ENCODE measurements at places on chromosomes 6 and 20.

DNA sequence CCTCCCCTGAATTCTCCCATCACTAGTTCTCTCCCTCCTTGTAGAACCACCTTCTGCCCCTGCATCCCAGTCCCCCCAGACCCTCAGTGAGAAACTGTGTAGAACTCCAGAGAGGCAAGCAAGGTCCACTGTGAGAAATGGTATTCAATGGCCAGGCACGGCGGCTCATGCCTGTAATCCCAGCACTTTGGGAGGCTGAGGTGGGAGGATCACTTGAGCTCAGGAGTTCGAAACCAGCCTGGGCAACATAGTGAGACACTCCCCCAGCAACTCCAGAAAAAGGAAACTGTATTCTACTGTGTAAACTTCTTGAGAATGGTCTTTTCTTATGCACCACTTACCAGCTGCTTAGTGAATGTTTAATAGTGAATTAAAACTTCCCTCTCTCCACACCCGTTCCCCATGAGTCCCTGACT, 8.2 kb upstream of the CD83 start:
- DNase-seq, result no peak

GRCh38 chr6:34917626-34918285, 28.7 kb downstream of the ANKS1A start:
- no peak for DNase-seq

- no peak for DNase-seq
These were observed 16.2 kb upstream of the BCAS1 start for GRCh38 chr20:54086507-54087039.

GRCh38 chr20:25573288-25574251, 11.8 kb downstream of the NINL start:
- no peak for DNase-seq

DNA sequence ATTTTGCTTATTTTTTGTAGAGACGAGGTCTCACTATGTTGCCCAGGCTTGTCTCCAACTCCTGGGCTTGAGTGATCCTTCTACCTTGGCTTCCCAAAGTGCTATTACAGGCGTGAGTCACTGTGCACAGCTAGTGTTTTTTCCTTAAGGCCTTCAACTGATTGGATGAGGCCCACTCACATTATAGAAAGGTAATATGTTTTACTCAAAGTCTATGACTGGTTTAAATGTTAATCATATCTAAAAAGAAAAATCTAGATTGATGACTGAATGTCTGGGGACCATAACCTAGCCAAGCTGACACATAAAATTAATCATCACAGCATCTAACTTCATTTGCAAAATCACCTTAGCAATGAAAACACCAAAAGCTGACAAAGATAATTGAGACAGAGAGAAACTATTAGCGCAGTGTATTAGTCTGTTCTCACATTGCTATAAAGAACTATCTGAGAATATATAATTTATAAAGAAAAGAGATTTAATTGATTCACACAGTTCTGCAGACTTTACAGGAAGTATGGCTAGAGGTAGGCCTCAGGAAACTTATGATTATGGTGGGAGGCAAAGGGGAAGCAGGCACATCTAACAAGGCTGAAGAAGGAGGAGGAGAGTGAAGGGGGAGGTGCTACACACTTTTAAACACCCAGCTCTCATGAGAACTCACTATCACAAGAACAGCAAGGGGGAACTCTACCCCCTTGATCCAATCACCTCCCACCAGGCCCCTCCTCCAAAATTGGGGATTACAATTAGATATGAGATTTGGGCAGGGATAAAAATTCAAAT, 66.8 kb upstream of the ARHGAP18 start:
- DNase-seq, result no peak

- DNase-seq, result no peak
These were observed 19.3 kb upstream of the EFCAB8 start for GRCh38 chr20:32839227-32839981.

GRCh38 chr6:41021832-41022231, 17.2 kb downstream of the UNC5CL start:
- no peak for DNase-seq

DNA sequence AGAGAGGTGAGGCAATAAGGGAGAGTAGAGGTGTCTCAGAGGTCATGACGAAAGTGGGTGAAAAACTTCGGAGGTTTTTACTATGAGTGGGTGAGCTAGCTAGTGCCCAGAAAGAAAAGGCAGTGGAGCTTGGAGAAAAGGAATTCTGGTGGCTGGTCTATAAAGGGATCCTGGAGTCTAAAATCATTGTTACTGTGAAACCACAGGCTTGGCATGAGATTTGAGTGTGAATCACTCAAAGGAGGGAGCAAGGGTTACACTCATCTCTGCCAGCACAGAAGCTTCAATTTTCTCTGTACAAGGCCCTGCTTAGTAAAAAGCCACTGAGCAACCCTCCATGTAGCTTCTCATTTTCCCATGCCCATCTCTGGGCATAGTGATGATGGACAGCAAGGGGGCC, 47.5 kb downstream of the CD83 start:
- no peak for DNase-seq

DNA sequence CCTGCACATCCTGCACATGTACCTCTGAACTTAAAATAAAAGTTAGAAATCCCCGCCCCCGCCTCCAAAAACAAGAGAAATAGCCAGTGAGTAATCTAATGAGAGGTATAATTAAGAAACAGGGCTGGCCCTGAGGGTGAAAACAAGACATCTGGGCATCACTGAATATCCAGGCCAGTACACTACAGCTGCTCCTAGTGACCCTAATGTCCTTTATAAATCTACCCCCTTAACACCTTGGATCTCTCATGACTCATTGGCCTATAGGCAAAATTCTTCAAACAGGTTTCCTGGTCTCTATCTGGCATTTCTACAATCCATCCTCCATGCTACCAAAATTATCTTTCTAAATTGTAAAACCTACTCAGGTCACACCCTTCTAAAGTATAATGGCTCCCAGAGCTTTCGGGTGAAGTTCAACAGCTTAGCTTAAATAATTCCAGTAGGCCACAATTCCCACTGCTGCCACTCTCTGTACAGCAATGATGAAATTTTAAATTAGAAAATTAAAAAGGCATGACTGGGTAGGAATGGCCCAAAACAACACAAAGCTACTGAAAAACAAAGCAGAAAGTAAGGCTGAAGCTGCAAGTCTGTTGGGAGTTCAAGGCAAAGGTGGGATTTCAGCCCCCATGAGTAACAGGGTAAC, 260.9 kb downstream of the GMDS start:
- DNase-seq, result no peak

GRCh38 chr6:71157345-71157744, 131.3 kb upstream of the OGFRL1 start:
- no peak for DNase-seq

DNA sequence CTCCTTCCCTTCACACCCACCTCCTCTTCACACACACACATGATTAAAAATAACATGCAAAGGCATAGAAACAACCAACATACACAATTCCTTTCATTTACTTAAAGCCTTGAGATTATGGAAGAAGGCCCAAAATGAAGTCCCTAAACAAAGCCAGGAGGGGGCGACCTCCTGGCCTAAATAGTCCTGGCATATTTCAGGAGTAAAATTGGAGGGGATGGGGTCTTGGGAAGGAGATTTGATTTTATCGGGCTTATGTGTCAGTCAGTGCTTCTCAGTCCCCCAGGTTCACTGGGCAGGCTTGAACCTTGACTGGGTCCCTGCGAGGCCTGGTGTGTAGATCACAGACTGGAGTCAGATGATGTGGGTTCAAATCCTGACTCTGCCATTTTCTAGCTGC, 266.4 kb downstream of the SAMD5 start:
- no peak for DNase-seq

GRCh38 chr6:14108571-14109410, 8.8 kb upstream of the CD83 start:
- no peak for DNase-seq

DNA sequence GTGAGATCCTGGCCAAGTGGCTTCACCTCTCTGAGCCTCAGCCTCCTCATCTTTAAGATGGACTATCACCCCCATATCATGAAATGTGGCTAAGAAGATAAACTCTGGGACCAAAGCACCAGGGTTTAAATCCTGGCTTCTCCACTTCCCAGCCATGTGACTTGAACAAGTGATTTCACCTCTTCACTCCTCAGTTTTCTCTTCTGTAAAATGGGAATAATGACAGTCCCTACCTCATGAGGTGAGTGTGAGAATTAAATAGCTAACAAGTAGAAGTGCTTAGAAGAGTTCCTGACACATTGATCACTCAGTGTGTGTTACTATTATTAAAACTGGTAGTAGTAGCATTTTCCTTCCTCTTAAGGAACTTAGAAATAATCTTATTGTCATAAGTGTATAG, 516.9 kb upstream of the SULF2 start:
- DNase-seq, result no peak

- DNase-seq, result no peak
These were observed 288.7 kb downstream of the CD109 start for GRCh38 chr6:73984571-73985210.

DNA sequence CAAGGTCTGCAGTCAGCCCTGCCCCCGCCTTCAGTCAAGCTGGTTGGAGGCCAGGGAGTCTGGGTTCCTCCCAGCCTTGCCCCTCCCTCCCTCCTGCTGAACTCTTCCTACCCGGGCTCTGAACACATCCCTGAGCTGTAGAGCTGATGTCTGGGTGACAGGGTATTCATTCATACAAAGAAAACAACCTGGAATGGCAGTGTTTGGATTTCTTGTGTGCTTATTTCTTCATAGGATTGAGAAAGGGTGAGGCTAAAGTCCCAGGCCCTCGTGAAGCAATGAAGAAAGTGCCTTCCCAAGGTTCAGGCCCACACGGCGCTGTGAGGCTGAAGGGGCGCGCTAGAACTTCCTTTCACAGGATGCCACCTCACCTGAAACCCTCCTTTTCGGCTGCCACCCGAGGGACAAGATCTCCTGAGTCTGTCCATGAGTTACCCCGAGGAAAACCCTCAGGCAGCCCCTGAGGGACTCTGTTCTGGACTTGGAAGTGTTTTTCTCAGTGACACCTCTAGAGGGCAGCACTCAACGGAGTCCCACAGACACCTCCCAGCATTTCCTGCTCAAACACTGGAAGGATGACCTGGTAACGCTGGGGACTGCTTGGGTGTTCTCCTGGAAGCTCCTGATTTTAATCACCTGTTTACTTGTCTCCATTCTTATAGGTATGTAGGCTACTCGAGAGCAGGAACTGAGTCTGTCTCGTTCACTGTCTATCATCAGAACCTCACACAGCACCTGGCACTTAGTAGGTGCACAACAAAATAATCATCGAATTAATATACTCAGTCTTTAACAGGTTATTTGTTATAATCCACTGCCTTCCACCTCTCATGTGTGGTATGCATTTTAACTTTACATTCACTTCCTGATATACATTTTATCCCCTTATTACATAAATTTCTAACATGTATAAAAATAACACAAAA, 11.8 kb upstream of the GSTA1 start:
- peak; percentile 3 for DNase-seq

DNA sequence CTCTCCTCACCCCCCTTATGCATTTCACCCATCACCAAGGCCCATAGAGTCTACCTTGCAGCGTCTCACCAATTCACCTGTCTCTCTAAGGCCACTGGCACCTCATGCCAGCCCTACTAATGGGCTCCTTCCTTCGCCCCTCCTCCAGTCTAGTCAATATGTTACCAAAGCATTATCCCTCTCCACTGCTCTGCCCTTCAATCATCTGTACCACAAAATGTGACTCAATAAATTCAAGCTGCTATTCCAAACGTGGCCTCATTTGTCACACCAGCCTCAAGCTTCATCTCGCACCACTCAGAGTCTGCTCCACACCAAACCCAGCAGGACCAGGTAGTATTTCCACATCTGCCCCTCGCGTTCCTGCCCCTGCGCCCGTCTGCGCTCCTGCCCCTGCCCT, 21.8 kb upstream of the RPS6KA2 start:
- DNase-seq, result no peak

DNA sequence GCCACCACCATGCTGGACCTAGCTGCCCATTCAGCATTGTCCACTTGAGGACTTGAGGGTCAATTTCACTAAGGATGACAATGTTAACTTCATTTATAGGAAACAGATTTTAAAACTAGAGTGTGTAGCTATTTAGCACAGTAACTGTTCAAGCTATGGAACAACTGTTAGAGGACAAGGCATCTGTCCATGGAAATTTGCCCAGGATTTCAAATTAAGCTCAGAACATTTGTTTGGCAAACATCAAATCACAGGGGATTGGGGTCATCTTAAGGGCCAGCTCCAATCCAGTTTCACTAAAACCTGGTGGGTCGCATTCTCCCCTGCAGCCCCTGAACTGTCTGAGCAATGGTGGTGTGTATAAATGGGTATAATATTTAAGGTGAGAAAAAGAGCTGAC, 35.1 kb downstream of the PM20D2 start:
- DNase-seq, result no peak

DNA sequence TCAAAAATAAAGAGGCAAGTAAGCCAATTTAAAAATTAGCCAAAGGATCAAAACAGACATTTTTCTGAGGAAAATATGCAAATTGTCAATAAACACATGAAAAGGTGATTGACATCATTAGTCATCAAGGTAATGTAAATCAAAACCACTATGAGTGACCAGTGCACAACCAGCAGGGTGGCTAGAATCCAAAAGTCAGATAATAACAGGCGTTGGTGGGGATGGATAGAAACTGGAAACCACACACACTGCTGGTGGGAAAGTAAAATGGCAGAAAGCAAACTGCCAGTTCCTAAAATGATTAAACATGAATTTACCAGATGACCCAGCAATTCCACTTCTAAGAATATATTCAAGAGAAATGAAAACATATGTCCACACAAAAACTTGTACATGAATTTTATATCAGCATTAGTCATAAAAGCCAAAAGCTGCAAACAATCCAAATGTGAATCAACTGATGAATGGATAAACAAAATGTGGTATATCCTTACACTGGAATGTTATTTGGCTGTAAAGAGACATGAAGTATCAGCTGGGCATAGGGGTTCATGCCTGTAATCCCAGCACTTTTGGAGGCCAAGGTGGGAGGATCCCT, 74.8 kb upstream of the MBOAT1 start:
- no peak for DNase-seq

- no peak for DNase-seq
These were observed 23.8 kb upstream of the NXT1 start for GRCh38 chr20:23326774-23327173.

GRCh38 chr6:98335594-98335993, 498.8 kb upstream of the POU3F2 start:
- DNase-seq, result no peak

DNA sequence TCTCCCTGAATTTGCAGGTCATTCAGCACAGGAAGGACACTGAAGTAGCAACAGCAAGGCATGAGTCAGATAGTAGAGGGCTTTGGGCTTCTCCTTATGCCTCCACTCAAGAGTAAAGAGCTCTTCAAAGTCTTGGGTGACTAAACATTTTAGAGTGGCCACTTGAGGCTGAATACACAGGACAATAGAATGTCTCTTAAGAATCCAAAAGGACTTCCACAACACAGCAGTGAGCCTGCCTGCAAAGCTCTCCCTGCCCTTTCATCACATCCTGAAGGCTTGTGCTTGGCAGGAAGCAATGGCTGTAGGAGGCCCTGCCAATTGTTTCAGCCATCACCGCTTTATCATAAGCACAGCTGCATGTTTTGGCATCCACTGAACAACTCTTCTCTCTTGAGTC, 36.8 kb downstream of the FOXQ1 start:
- DNase-seq, result no peak

GRCh38 chr20:15922556-15922955, 650.7 kb downstream of the KIF16B start:
- no peak for DNase-seq

GRCh38 chr6:123780021-123780420, 23.6 kb upstream of the NKAIN2 start:
- no peak for DNase-seq

GRCh38 chr6:115058414-115059211, 715.8 kb upstream of the HS3ST5 start:
- no peak for DNase-seq

GRCh38 chr6:136969433-136969832, 47.3 kb downstream of the SLC35D3 start:
- no peak for DNase-seq
